ENCODE measurements at places on chromosomes 1 and 21.

- DNase-seq: no peak
Observed at GRCh38 chr1:12722626-12723025, 6.7 kb downstream of the AADACL3 start.

DNA sequence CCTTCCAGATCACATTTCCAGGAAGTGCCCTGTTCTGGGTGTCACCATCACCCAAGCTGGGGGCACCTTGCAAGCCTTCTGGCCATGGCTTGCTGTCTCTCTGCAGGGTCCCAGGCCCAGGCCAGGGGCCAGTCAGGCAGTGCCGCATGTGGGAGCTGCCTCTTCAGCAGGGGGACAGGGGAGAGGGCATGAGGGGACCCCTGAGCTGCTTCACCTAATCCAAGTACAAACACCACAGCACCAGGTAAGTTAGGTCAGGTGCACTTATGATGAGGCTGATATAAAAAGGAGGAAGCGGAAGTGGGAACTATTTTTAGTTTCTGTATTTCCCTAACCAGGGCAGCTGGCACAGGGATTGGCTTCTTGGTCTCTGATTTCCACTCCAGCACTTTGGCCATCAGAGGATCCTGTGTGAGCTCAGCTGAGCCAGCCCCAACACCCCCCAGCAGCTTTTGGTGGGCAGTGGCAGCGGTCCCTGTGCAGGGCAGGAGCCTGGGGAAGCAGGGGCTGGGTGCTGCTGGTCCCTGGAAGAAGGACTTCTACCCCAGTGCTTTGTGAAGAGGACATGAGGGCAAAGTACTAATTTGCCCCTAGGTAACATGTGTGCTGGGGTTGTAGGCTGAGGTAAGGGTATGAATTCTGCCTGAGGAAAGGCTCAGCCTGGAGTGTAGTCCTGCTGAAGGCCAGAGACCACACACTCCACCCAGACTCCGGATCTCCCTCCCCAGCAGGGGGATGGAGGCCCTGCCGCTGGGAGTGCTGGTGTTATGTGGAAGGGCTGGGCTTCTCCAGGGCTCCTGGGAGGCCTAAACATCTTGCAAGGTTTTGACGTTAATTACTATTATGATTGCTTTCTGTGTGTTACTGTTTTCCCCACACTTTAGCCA lies 3.3 kb upstream of the PCBP3 start:
- DNase-seq: no peak

GRCh38 chr1:54362881-54363340 lies 43.3 kb downstream of the SSBP3 start:
- DNase-seq: no peak

GRCh38 chr1:162217706-162218105 lies 148.2 kb downstream of the NOS1AP start:
- no peak for DNase-seq

- no peak for DNase-seq
Observed at GRCh38 chr1:54872036-54872331, 15.0 kb downstream of the DHCR24 start.

All from stimulated activated CD4-positive, alpha-beta T cell treated with anti-CD3 and anti-CD28 coated beads, Interleukin-1b, Interleukin-23, amount 100 ng/mL, for 1 hour (primary cell).